ENCODE measurements at places on chromosomes 6 and 20.

GRCh38 chr20:52230409-52230808, 38.8 kb upstream of the ZFP64 start:
- DNase-seq, result no peak

- DNase-seq, result no peak
Observed at GRCh38 chr20:9602847-9603183, 88.4 kb downstream of the LAMP5 start.

- DNase-seq, result peak; percentile 20
Observed at GRCh38 chr20:41003143-41003935, 25.3 kb upstream of the TOP1 start.

DNA sequence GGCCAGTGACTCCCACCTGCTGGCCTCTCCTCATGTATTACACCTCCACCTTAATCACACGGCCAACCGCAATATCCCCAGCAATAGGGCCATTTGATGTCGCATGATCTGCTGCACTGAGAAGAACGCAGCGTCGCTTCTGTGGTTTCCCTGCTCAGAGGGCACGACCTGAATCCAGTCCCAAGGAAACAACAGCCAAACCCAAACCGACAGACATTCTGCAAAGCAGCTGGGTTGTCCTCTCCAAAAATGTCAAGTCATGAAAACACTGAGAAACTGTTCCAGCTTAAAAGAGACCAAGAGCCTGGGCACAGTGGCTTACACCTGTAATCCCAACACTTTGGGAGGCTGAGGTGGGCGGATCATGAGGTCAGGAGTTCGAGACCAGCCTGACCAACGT, 7.5 kb upstream of the BPI start:
- no peak for DNase-seq

DNA sequence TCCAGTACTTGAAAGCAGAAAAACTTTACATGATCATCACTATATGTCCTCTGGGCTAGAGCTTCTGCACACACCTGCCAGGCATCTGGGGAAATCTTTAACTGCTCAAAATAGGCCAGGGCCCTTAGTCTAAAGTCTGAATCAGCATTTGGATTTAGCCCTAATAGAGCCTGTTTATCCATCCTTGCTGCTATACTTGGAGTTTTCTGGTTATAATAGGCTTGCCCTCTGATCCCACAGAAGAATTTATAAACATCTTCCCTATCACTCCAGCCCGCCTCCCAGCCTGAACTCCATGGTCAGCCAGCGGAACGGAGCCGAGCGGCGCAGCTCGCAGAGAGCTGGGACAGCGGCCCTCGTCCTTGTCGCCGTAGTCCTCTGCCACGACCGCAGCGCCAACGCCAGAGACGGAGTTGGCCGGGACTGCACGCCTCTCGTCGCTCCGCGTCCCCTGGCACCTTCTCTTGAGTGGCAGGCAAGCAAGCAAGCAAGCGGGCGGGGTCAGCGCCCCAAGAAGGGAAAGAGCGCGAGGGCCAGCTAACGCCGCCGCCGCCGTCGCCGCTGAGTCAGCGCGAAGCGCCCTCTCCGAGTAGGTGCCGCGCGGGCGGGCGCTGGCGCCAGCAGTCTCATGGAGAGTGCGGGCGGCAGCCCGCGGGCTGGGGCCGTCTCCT, 25.4 kb upstream of the ASIP start:
- DNase-seq, result peak; percentile 28

DNA sequence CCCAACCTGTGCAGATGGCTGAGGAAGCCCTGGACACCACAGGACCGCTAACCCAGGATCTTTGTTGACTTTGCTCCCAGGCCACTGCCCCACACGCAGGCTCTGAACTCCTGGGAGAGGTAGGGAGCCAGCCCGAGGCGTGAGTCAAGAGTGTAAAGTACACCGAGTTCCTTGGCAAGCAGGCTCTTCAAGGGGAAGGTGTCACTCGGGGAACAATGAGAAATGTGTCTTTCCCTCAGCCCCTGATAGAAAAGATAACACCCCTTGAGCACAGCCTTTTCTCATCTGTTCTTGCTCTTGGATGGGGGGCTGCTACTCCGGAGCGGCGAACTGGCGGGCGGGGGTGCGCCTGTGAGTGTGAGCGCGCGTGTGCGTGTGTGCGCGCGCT, 472 bp upstream of the EDN3 start:
- DNase-seq, result no peak

DNA sequence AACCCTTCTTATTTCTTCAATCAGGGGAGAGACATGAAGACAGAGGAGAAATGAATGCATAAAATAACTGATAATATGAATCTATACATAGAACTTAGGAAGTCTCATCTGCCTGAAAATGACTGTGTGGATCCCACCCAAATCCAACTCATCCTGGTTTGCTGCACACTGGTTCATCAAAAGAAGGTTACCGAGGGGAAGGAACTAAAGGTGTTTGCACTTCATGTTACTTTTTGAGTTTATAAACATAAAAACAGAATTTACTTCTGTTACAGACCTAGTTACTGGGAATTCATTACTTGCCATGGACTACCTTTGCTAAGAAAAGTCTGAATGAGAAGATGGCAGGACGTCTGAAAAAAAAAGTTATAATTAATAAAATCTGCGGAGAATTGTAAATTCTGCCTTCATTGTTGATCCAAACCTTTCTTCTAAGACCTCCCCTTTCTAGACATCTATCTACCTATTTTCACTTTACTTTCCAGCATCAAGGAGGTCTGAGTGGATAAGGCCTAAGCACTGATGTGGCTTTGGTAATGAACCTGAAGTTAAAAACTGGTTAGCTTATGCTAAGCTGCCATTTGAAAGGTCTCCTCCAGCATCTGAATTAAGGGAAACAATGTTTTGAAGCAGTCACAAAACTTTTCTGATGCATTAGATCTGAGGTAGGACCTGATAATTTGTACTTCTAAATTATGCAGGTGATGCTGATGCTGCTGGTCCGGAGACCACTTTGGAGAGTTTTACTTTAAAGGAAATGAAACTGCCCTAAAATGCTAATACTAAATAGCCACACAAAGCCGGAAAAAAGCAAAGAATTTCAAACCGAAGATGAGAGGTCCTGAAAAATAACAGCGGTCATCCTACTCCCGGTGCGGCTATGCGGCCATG, 84.0 kb downstream of the HFE start:
- DNase-seq, result no peak

DNA sequence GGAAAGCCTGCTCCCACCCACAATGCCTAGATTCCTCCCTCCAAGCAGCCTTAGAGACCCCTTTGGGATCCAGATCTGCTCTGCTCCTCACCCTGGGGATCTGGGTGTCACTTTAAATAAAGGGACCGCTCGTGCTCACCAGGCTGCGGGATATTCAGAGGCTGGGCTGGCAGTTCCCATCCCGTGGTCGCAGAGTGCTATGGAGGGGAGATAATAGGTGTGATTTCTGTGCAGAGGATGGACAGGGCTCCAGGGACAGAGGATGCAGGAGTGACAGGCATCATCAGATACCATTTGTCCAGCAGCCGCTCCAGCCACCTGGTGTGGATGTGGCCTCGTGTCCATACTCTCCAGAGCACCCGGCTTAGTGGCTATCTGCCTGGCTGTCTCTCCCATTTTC, 415.9 kb upstream of the SULF2 start:
- DNase-seq, result no peak

DNA sequence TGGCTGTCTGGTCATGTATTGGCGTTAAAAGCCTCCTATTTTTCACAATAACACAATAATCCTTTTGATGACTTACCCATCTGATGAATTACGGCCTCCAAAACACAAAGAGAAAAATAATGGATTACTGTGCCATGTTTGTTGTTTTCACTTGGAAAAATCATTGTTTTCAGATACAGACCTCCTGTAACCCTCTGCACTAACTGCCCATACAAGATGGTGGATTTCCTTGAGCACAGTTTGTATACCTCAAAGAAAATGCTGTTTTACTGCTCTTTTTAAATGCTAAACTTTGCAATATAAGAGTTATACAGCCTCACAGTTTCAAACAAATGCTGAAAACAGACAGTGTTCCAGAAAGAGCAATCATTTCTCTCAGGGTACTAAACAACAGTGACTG, 61.0 kb downstream of the SMLR1 start:
- no peak for DNase-seq

GRCh38 chr6:43921039-43921438, 151.0 kb downstream of the VEGFA start:
- DNase-seq, result no peak

DNA sequence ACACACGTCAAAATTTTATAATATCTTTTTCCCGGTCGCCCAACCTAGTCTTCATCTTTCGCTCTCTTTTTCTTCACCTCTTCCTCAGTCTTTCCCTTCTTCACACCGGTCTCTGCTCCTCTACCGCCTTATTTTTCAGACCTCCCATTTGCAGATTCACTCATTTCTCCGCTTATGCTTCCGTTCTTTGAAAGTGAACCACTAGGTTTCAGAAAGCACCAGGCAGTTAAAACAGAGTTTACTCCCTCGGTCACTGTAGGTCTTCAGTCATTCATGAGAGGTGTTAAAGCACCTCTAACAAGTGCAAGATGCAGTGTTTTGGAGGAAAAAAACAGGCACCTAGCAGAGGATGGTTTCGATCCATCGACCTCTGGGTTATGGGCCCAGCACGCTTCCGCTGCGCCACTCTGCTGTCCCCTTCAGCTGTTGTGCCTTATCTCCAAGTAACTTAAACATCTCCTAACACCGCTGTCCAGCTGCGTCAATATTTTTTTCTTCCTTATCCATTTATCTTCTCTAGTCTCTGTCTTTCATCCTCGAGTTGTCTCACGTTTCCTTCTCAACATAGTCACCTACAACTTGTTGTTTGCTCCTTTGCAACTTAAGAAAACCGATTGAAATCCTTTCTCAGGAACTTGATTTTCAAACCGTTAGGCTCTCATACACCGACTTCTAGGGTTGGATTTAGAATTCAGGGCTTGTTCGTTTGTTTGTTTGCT, 119.7 kb upstream of the ZNF184 start:
- DNase-seq, result peak; percentile 24

GRCh38 chr6:121791396-121792315, 356.2 kb downstream of the GJA1 start:
- no peak for DNase-seq

- DNase-seq, result no peak
Observed at GRCh38 chr6:133834472-133835170, 54.3 kb upstream of the TCF21 start.

DNA sequence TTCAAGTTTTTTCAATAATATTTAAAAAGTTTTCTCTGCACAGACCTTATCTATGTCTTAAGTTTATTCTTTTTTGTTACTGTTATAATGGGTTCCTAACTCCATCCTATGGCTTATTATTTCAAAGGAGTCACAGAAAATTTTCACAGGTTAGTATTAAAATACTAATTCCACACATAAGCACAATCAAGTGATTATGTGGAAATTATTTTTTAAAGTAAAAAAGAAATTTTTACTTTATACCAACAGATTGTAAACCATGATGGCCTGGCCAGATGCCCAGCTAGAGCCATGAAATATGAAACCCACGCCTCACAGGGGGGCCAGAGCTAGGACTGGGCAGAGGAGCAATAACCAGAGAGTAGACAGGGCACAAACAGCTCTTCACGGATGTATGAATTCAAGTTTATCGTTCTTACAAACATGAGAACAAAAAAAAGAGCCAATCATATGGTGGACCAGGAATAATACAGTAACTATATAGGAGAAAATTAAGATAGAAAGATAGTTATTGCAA, 34.0 kb downstream of the NUDT3 start:
- DNase-seq, result no peak

- DNase-seq, result no peak
Observed at GRCh38 chr6:47238456-47238995, 71.2 kb downstream of the TNFRSF21 start.

DNA sequence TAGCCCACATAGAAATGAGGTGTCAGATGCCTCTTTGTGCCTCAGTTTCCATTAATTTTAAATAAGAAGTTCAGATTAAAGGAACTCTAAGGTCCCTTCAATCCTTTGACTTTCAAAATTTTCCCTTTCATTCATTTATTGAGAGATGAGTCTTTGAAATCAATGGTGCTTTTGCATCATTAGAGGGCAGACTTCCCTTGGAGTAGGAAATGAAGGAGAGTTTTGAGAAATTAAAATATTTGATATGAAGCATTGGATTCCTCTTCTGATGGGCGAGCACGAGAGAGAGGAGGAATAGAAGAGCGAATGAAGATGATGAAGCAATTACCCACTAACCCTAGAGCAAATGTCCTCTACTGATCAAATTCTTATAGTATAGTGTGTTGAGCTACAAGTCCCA, 105.7 kb downstream of the EDN1 start:
- no peak for DNase-seq

GRCh38 chr6:165886169-165886568, 223.1 kb upstream of the PDE10A start:
- DNase-seq, result no peak

DNA sequence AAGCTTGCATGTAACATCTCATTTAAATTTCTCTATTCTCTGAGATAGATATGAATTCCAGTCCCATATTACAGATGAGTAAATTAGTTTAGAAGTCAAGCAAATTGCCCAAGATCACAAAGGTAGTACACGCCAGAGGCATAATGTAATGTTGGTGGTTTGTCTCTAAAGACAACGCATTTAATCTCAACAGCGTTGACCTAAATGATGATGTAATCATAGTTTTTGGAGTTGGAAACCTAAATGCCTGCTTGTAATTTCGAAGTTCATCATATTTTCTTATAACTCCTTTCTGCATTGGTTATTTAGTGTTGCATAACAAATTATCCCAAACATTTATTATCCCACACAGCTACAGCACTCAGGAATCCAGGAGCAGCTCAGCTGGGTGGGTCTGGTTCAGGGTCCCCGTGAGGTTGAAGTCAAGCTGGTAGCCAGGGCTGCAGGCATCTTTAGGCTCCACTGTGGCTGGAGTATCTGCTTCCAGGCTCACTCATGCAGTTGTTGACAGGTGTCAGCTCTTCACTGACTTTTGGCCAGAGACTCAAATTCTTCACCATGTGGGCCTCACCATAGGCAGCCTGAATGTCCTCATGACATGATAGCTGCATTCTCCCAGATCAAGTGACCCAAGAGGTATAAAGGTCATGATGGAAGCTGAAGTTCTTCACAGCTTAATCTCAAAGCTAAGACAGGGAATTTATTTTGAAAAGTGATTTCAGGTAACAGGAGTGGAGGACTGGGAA, 122.0 kb upstream of the SPTLC3 start:
- DNase-seq, result no peak

DNA sequence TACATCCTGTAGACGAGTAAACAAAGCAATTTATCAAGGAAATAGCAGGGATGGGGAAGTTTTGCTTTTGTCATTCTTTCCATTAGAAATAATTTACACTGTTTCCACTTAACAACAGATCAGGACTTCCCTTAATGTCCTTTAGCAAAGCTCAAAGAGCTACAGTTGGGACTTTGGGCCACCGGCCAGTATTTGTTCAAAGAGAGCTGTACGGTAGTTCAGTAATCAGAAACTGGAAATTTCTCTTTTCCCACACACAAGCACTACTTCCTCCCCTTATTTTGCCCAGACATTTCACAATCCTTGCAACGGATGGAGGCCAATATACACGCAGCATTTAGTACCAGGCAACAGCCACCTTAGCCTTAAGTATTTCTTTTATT, 12.1 kb upstream of the HINT3 start:
- DNase-seq, result no peak
